Lower leg skin (tissue), 4 donors: ENCODE measurements at places on chromosomes 4 and X.

- no peak for DNase-seq
Observed at GRCh38 chr4:10866666-10867065, 182.1 kb upstream of the CLNK start.

DNA sequence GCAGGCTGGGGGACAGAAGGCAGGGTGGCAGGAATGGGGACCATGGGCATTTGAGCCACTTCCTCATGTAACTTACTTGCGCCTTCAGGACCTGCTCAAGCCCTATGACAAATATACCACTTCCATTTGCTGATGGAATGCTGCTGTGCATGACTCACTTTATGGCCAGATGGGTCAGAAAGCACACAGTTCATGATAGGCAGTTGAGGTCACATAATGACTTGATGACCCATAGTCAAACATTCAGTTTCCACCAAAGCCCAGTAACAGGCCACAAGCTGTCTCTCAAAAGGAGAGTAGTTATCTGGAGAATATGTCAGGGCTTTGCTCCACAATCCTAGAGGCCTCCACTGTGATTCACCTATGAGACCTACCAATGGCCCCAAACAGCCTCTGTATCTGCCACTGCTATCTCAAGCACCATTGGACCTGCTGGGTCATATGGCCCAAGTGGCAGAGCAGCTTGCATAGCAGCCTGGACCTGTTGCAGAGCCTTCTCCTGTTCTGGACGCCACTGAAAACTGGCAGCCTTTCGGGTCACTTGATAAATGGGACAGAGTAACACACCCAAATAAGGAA is 5.3 kb upstream of the PAPSS1 start:
- DNase-seq = no peak

GRCh38 chr4:151025759-151026158 is 10.7 kb upstream of the LRBA start:
- DNase-seq = peak; percentile 23

GRCh38 chr4:16222957-16223527 is 3.2 kb downstream of the TAPT1 start:
- no peak for DNase-seq

DNA sequence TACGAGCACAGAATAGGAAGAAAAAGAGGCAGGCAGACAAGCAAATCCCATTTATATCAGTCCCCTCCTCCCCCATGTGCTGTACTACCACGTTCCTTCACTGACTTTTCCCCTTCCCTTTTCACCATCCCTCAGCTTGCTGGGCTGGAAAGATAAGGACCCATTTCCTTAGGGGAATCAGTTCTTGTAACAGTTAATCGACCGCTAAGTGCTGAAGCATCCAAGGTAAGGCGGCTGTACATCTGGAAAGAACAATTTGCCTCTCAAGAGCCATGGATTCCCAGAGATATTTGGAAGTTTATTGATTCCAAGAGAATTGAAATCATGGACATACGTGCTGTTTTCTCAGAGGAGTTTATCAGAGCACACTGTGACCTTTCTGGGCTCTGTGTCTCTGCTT is 1688.0 kb downstream of the STIM2 start:
- DNase-seq = no peak

DNA sequence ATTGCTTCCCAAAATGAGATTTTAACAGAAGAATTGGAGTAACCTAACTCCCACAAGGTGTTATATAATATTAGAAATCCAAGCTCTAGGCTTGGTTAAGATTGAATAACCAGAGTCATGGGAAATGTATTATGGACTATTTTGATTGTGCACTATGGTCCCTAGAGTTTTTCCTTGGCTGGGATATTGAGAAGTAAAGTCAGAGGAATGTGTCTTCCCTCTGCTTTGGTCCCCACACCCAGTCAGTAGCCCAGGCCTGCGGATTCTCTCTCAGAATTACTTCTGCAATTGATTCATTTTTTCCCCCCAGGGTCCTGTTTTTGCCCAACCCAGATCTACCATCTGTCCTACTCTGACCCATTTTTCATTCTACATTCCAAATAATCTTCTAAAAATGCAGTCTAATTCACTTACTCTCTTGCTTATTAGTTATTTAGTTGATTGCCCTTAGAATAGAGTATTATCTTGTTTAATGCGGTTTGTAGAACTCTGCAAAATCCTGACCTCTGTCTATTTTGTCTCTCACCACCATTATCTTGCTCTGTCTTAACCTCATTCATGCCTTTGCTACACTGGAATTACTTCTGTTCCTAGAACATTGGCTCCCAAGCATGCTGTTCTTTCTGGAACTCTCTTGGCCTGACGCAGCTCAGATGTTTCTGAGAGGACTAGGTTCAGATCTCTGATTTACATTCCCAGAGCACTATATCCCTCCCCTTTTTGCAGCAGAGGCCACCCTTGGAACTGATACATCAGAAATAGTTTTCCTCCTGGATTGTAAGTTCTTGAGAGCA is 23.6 kb downstream of the GUCY1A1 start:
- no peak for DNase-seq

GRCh38 chrX:24426921-24427746 is 38.0 kb upstream of the PDK3 start:
- no peak for DNase-seq

GRCh38 chrX:78706071-78706470 is 41.4 kb upstream of the LPAR4 start:
- DNase-seq = no peak
